Naive thymus-derived CD4-positive, alpha-beta T cell (primary cell): ENCODE measurements at places on chromosomes 3 and 15.

DNA sequence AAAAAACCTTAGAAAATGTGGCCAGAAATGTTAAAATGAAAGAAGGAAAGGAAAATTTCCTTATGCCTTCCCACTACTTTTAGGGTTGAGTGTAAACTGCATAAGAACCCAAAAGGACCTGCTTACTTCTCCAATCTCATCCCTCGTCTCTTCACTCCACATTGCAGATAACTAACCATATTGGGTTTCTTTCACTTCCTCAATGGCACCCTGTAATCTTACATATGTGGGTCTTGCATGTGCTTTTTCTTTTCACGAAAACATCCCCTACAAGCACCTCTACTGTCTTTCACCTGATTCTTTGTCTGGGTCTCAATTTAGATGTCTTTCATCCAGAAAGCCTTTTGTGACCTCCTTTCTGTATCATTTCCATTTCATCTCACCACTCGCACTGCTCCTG is 23.1 kb downstream of the EOMES start:
- no peak for DNase-seq

DNA sequence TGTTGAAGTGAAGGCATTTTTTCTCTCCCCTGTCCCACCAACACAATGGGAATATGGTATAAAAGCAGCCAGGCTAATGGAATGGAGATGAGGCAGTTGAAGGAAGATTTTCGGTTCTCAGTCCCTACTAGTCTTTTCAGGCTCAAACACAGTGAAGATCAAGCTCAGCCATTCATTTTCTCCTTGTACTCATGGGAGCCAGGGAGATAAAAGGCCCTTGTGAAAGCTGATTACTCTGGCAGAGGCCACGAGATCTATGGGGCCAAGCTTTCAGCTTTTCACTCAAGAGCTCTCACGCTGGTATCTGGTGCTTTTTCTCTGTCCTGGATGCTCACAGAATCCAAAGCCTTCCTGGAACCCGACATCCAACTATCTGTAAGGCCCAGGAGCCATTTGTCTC is 14.5 kb upstream of the FAN1 start:
- no peak for DNase-seq

DNA sequence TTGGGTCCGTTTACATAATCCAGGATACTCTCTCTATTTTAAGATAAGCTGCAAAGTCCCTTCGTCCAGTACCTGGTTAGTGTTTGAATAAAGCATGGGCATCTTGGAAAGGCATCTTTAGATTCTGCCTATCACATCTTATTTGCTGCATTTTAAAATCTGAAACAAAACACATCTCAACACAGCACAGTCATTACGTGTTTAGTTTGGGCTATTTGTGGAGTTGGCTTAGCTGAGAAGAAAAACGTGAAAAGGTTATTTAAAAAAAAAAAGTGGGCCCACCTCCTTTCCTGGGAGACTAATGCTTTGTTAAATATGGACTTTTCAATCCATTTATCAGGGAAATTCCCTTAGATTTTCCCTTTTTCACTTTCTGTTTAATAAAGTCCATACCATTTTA is 174.5 kb upstream of the WNT5A start:
- no peak for DNase-seq

DNA sequence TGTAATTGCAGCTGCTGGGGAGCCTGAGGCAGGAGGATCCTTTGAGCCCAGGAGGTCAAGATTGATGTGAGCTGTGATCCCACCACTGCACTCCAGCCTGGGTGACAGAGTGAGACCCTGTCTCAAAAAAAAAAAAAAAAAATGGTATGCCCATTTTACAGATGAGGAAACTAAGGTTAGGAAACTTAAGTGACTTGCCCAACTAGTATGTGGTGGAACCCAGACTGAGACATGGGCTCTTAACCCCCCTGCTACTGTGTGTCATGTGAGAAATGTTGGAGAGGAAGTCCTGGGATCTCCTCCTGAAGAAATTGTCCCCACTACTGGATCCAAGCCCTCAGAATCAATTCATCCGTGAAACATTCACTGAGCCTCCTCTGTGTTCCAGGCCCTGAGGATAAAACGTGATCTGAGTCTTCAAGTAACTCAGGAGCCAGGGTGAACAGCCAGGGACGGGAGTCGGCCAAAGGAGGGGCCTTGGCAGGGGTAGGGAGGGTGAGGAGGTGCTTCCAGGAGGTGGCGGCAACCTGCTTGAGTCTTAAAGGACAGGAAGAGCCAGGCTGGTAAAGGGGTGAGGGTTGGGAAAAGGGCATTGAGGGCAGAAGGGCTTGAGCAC is 19.6 kb upstream of the RNU6-1 start:
- DNase-seq: no peak

- DNase-seq: no peak
These were observed 117.6 kb upstream of the SKOR1 start for GRCh38 chr15:67707520-67708283.

GRCh38 chr3:23303601-23304217 is 100.6 kb downstream of the UBE2E2 start:
- DNase-seq: no peak

- no peak for DNase-seq
These were observed 7.9 kb downstream of the VGLL4 start for GRCh38 chr3:11635680-11636393.

- no peak for DNase-seq
These were observed 448.6 kb upstream of the ATP10A start for GRCh38 chr15:26311710-26312236.

GRCh38 chr3:187995043-187995400 is 158.9 kb upstream of the LPP start:
- DNase-seq: no peak

DNA sequence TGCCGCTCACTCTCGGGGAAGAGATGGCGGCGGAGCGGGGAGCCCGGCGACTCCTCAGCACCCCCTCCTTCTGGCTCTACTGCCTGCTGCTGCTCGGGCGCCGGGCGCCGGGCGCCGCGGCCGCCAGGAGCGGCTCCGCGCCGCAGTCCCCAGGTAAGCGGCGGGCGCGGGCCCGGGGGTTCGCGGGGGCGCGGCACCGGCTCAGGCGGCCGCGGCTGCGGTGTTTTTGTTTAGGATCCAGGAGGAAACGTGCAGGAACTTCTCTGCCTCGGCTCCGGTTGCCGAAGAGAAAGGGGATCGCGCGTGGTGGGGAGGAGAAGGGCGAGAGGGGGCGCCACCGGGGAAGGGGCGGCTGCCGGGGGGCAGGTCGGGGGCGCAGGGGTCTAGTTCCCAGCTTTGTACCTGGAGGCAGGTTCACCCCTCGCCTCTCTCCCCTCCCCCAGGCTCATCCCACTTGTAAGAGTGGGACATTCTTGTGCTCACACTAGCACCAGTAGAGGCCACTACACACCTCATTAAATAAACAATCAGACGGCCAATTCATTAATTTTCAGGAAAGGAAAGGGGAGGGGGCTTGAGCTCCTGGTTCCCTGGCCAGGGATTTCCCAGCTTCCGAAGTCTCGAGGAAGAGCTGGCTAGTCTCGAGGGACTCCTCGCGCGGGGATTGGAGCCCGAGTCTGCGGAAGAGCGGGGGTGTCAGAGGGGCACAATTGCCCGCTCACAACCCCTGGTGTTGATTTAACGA is 562 bp downstream of the NEO1 start:
- DNase-seq: peak; percentile 14

- DNase-seq: no peak
These were observed 147.5 kb upstream of the MBNL1 start for GRCh38 chr3:152121270-152121636.

GRCh38 chr3:122301063-122301462 is 24.0 kb upstream of the CSTA start:
- DNase-seq: no peak

DNA sequence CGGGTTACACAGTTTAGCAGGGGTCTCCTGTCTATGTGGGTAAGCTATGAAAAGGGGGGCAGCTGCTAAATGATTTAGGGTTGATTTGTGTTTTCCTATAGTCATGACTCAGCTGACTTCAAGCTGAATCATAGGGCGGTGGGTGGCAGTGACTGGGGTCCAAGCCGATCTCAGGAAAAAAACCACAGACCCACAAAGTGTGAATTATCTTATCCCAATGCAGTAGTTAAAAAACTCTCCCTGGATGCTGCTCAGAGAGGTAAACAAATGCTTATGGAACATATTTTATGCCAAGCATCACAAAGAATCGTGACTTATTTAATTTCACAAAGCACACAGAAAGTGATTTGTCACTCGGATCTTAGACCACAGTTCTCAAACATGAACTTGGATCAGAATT is 18.4 kb upstream of the TOPAZ1 start:
- DNase-seq: no peak

DNA sequence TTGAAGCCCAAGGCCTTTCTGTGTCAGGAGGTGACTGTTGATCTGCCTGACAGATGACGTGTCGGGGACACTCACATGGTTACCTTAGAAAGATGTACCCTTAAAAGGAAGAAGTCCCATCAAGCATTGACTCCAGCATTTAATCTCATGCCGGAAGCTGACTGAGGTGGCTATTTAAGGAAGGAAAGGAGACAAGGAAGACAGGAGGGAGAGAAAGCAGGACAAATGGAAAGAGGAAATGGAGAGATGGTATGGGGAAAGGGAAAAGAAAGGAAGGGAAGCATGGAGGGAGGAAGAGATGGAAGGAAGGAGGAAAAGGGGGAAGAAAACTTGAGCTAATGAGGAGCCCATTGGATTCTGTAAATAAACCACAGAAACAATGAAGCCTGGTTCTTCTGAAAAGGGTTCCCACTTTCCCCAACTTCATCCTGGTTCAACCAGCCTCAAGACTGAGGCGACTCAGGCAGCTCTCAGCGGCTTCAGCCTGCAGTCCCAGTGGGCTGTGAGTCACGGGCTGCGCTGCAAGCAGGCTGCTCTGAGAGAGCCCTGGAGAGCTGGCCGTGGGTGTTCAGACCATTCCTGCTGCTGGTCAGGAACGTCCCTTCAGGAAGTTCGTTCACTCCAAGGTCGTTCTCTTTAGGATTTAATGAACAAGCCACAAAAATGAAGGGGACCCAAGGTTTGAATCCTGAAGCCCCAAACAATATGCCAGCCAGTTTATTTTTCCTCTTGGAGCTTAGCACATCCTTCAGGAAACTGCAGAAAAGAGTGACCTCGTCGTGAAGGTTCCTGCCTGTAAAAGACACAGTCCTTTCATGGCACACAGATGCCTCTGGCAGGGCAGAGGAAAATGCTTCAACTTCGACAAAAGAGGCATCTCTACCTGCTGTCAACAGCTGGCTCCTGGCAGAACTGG is 69.6 kb upstream of the THBS1 start:
- no peak for DNase-seq

GRCh38 chr3:129432036-129432435 is 3.6 kb upstream of the EFCAB12 start:
- no peak for DNase-seq

GRCh38 chr15:49669288-49669687 is 48.4 kb downstream of the DTWD1 start:
- no peak for DNase-seq

DNA sequence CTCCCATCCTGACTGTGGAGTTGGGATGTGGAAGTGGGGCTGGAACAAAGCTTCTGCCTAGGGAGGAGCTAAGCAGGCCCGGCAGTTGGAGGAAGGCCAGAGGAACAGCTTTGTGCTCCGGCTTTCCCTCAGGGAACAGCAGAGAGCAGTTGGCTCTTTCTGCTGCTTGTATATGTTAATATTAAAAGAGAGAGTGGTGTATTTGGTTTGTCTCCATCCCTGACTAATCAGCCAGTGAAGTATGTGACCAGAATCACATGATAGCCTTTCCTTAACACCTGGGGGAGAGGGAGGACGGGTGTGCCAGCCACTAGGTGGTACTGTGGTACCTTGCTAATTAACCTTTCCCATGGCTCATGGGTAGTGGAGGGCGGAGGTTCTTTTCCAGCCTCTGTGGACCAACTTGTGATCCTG is 10.0 kb downstream of the EIF2B5 start:
- DNase-seq: peak; percentile 36

DNA sequence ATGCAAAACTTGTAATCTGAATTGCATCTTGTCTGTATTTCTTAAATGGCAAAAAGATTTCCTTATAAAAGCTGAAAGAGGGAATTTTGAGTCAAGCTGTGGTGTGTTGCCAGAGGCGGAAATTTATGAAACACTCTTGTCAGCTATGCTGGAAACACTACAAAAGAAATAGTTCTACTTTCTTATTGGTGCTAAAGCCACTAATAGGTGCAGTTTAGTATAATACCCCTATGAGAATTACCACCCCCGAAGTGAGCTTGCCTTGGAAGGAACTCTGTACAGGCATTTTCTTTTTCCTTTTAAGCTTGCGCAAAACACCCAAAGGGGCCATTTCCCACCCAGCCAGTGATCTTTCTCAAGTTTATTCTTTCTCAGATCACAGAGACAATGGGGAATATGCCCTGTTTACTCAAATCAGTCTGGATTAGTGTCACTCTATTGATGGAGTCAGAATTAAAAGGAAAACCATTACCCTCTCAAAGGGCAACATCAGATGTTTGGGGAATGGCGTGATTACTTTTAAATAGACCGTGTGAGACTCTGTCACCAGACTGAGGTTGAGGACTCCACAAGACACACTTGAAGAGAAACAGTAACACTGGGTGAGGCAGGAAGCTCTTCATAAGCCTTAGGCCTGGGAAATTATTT is 166.0 kb downstream of the TP63 start:
- DNase-seq: no peak

DNA sequence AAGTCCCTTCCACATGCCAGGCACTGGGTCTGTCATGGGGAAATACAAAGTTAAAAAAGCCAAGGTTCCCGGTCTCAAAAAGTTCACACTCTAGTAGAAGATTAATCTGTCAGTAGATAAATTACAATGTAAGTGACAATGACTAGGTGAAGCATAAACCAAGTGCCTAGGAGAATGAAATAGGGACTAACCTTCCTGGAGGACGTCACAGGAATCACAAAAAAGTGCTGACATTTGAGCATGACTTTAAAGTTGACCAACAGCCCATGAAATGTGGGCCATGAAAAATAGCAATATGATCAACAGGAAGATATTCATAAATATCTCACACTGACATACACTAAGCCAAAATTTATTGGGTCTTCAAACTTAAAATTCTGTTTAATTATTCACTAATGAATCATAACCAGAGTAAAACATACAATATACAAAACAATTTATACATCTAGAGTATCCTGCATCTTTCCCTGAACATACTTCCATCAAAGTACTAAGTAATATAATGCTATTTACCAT is 20.0 kb downstream of the COPS2 start:
- DNase-seq: no peak

DNA sequence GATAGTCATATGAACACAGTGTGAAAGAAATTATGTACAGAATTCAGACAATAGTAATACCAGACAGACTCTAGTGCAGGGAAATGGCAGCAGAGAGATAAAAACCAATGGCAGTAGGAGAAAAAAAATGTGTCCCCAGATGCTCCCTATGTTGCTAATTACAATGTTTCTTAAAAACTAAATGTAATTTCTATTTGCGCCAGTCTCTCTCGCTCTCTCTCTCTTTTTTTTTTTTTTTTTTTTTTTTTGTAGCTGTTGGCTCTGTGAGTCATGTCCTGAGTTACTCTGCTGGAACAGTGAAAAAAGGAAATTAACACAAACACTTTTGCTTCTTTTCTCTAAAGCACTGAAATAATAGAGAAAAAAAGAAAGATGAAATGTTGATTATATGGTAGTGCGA is 871.9 kb downstream of the GBE1 start:
- DNase-seq: no peak

GRCh38 chr3:22714749-22715148 is 488.4 kb upstream of the UBE2E2 start:
- DNase-seq: no peak

GRCh38 chr15:43270676-43271306 is 4.1 kb upstream of the TGM5 start:
- DNase-seq: no peak

GRCh38 chr3:105584003-105584790 is 217.5 kb downstream of the ALCAM start:
- no peak for DNase-seq

- DNase-seq: no peak
These were observed 87.6 kb downstream of the SUCNR1 start for GRCh38 chr3:151960961-151961580.
